ENCODE measurements at places on chromosomes 16 and 17. TPM values are rescaled to one million over a fixed set of nuclear protein-coding genes. Genes with fewer than 3 reads are reported as not detected.
A peak's percentile ranks its signal among the peaks of the same experiment; 100 is the strongest.

DNA sequence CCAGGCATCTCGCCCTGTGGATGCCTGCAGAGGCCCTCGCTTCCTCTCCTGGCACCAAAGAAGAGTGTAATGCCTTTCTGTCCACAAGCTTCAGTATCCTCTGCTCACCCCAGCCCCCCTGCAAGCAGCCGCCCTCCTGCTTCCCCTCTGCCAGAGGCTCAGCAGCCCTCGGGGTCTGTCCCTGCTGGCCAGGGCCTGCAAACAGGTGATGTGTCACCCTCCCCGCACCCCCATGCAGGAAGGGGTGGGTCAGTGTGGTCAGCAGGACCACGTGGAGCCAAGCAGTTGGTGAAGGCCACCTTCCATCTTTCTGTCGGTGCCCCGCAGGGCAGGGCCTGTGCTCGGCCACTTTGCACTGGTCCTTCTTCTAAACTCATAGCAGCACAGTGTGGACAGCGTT lies 129.9 kb upstream of the CIBAR2 start:
- no peak for DNase-seq

DNA sequence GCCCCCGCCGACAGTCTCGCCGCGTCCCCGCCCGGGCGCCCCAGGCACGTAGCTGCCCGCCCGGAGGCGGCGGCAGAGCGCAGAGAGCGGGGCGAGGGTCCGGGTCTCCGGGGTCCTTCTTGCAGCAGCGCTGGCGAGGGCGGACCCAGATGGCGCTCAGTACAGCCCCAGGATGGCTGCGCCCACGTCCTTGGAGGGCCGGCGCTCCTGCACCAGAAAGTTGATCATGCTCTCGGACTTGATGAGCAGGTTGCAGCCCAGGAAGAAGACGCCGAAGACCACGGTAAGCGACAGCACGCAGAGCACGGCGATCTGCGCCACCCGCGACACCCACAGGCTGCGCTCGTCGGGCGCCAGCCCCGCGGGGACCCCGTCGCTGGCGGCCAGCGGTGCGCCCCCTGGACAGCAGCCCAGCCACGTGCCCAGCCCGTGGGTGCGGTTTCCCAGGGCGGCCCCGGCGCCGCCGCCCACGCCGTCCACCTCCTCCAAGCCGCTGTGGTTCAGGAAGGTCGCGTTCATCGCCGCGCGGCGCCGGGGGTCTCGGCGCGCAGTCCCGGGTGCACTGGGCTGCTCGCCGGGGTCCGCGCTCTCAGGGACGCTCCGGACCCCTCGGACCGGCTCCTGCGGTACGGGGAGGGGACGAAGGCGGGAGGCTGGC lies 435 bp downstream of the RPRML start:
- DNase-seq, result no peak

GRCh38 chr17:40461732-40462342 lies 18.6 kb downstream of the IGFBP4 start:
- DNase-seq, result no peak

DNA sequence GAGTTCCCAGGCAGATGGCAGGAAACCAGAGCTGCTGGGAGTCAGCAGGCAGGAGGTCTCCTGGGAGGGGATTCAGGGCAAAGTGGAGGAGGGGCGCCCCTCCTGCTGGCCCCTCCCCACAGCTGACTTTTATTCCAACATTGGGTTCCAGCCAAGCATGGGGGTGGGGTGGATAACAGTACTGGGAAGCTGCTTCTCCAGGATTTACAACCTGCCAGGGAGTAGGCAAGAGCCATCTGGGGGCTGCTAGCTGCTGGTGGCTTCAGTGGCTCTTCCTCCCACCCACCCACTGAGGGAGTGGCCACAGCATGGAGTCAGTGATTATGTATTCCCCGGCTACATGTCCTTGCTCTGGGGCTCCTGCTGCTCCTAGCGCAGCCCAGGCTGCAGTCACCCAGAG lies 36.8 kb downstream of the TMEM132E start:
- no peak for DNase-seq

DNA sequence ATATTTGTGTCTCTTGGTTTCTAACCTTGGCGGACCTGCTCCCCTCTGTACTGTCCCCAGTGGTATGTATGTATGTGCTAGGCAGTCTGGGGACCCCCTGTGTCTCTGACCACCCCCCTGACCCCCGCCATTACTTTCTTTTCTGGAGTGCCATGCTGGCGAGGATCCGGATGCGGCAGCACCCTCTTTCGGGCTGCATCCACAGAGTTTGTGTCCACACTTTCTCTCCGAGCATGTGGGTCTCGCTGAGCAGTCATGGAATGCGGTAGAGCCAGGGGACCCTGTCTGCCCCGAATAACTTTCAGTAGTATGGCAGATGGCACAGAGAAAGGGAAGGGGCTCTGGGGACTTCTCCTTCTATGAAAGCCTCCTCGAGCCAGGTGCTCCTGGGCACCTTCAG lies 17.0 kb downstream of the KCTD2 start:
- no peak for DNase-seq

GRCh38 chr17:68161644-68162428 lies 86.0 kb upstream of the AMZ2 start:
- no peak for DNase-seq

- no peak for DNase-seq
These were observed 29.0 kb downstream of the TRPV2 start for GRCh38 chr17:16444258-16444886.

DNA sequence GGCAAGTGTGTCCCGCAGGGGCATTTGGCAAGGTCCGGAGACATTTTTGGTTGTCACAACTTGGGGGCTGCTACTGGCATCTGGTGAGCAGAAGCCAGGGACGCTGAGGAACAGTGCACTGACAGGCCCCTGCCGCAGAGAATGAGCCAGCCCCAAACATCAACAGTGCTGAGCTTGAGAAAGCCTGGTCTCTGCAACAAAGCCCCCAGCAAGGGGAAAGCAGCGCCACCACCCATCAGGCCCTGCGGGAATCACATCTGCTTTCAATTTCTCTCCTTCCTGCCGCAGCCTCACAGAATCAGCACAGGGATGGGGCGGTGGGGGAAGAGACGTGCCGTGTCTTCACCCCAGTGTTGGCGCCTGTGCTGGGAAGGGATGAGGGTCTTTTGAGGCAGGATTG lies 14.8 kb upstream of the PRPSAP1 start:
- no peak for DNase-seq

- peak; percentile 54 for DNase-seq
These were observed 18.2 kb upstream of the NXPH3 start for GRCh38 chr17:49557312-49558024.

The ZSCAN10 gene
- polyA plus RNA-seq, result 0.46 TPM

The HS3ST3A1 gene
- not detected for polyA plus RNA-seq

The PMFBP1 gene
- polyA plus RNA-seq, result 5.2 TPM
